T1000 (cell line): ENCODE measurements at places on chromosomes 12 and 14.

GRCh38 chr14:69572841-69573135 lies 1.9 kb downstream of the CCDC177 start:
- no peak for DNase-seq

GRCh38 chr12:104060791-104061190 lies 3.5 kb upstream of the HCFC2 start:
- no peak for DNase-seq

- DNase-seq: no peak
These were observed 42.6 kb downstream of the SAMD4A start for GRCh38 chr14:54609576-54609975.

GRCh38 chr12:14714437-14714836 lies 18.0 kb upstream of the GUCY2C start:
- DNase-seq: no peak

- DNase-seq: no peak
These were observed 1278.1 kb downstream of the AACS start for GRCh38 chr12:126343321-126343720.

DNA sequence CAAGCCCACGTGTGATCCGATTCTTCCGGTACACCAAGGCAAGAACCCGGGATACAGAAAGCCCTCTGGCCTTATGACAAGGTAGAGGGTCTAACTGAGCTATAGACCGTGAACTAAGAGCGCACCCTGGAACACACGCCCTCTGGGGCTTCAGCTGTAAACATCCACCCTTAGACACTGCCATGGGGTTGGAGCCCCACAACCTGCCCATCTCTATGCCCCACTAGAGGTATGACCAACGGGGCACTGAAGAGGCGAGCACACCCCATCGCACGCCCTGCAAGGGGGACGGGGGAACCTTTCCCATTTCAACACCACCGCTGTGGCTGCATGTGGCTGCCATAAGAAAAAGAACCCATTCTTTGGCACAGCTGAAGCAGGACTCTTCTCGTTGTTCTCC lies 1206.0 kb upstream of the TMEM132C start:
- DNase-seq: no peak

GRCh38 chr12:113766131-113766878 lies 199.8 kb downstream of the RBM19 start:
- DNase-seq: no peak

GRCh38 chr12:93712200-93712599 lies 35.0 kb downstream of the CRADD start:
- DNase-seq: no peak

GRCh38 chr12:49296836-49297694 lies 2.1 kb downstream of the PRPH start:
- no peak for DNase-seq

- no peak for DNase-seq
These were observed 239.2 kb upstream of the FKBP4 start for GRCh38 chr12:2555487-2556082.

GRCh38 chr12:124726596-124727263 lies 136.9 kb downstream of the SCARB1 start:
- DNase-seq: no peak

DNA sequence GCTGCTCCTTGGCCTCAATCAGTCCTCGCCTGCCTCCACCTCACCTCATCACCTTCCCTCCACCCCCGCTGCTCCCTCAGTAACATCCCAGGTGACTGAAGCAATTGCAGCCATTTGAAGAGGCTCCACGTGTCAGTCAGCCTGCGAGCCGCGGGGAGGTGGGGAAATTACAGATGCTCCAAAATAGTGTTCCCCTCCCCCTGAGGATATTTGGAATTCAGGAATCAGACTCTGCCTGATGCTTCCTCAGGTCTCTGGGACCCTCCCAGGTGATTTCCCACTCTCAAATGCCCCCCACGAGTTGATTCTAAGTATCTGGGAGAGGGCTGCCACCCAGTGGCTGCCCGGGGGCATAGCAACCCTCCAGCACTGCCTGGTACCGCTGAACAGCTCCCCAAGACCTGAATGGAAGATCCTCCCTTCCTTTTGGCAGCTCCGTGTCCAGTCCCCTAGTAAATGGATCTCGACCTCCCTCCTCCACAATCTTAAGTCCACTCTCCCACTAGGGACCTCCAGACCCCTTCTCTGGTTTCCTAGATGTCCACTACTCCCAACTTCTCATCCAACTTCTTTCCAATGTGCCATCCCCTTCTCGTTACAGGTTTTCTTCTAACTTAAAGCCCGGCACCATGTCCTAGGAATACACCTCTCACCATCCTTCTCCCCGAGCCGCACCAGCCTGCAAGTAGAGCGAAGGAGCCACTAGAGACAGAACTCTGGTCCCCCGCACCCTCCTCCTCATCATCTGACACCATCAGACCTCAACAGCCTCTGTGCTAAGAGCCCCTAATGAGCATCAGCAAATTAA lies 1.4 kb upstream of the ASIC1 start:
- no peak for DNase-seq

GRCh38 chr12:93167841-93168492 lies 209.8 kb upstream of the NUDT4 start:
- no peak for DNase-seq

GRCh38 chr14:51576117-51576430 lies 75.6 kb upstream of the FRMD6 start:
- DNase-seq: no peak

DNA sequence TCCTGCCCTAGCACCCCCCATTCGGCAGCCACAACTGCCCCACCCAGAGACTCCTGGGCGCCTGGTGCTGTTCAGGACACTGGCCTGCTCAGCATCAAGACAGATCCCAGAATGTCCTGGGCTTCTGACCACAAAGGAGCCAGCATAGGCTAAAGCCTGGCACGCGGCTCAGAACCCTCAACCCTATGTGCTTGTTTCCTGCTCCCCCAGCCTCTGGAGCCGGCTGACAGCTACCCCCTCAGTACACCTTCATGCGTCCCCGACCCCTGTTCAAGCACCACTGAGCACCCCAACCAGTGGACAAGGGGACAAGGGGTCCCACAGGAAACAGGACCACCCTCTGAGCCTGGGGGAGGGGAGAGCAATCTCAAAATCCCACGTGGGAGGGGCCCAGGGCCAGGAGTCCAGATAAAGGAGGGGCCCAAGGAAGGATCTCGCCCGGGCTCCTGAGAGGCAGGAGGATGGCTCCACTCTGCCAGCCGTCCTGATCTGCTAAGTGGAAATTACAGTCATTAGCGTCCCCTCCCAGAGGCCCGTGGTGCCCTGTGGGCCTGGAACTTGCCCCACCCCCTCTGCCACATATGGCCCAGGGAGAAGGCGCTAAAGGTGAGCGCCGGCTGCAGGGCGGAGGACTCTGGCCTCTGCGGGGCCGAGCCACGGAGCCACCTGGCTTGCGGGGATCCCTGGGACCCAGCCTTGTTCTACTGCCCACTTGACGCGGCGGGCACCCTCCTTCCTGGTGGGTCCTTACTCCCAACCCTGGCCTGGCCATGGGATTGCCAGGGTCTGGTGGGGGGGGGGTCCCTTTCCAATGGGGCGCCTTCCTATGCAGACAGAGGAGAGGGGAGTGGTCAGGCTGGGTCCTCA lies 27.2 kb upstream of the GPR132 start:
- DNase-seq: no peak

DNA sequence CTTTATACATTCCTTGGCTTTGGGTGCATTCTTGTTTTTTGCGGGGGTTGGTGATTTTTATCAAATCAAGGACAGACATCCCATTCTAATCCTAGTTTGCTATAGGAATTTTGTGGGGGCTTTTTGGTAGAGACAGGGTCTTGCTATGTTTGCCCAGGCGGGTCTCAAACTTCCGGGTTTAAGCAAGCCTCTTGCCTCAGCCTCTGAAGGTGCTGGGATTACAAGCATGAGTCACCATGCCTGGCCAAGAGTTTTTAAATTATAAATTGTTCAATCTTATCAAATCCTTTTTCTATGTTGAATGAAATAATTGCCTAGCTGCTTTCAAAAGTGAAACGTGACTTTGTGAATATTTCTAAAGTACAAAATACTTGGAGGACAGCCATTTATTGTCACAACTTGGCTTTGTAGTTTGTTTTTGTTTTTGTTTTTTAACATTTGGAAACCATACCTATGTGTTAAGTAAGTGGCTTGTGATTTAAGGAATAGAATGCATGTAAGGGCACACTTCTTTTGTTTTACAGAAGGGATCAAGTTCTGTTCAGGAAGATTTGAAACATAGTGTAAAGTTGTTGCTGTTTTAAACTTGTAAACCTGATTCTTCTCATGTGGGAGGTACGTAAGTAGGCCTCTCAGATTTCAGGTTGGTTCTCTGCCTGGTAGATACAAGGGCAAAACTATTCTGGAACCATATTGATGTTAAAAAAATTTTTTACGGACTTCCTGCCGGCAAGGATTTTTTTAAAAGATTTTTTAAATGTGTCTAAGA lies 13.4 kb downstream of the MARK3 start:
- DNase-seq: no peak

GRCh38 chr12:25903603-25904245 lies 54.8 kb upstream of the RASSF8 start:
- no peak for DNase-seq

DNA sequence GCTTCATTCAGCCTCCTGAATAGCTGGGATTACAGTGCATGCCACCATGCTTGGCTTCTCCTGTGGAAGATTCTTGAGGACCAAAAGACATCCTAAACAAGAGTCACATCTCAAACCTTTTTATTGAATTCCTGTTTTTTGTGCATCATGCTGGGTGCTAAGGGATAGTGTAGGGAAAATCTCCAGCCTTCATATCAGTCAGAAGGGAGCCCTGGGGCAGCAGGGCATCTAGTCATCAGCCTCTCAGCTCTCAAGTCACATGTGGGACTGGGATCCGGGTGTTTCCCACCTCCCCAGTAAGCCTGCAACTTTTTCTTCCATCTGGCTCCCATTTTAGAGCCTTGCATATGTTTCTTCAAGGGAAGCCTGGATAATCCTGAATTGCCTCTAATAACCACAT lies 25.1 kb upstream of the OASL start:
- DNase-seq: no peak

DNA sequence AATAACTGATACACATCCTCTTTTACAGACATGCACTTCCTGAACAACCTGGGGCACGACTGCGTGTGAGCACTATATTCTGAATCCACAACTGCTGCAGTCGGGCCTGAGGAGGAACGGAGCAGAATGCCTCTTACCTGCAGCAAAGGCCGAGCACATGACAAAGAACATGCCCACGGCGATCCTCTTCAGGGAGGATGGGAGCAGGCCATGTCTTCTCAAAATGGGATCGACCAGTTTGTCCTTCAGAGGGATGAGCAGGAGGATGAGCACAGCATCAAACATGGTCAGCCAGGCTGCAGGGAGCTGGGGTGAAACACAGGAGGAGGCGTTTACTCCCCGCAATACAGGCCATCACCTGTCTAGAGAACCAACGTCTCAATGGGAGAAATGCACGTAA lies 15.1 kb downstream of the SLC15A4 start:
- no peak for DNase-seq

- DNase-seq: no peak
These were observed 129.9 kb upstream of the GRIN2B start for GRCh38 chr12:14111230-14111865.

DNA sequence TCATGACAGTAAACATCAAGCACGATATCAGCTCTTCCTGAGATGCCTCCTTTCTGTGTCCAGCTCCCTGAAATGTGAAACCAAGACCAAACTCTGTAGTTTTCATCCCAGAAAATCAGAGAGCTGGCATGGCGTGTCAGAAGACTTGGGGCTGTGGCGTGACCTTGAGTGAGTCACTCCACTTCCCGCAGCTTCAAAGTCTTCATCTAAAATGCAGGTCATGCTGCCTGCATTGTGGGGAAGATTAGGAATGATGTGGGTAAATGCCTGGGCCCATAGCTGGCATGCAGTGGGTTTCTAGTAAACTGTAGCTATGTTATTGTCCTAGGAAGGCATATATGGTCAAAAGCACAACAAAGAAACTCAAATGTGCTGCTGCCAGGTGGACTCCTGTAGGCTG lies 28.8 kb downstream of the OAS2 start:
- peak; percentile 4 for DNase-seq

DNA sequence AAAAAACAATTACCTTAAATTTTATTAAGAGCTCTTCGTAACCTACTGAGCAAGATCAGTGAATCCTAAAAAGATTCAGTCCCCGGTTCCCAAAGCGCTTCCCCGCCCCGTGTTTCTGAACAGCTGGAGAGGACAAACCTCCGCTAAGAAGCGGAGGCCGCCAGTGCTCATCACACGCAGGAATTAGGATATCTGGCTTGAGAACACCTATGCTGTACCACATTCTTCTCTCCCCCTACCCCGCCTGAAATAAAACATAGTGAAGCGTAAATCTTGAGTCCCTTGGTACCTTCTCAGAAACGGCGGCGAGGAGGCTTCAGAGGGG lies 774 bp upstream of the WDR20 start:
- no peak for DNase-seq
